ENCODE measurements at places on chromosomes 2 and 18. TPM values are rescaled to one million over a fixed set of nuclear protein-coding genes. Genes with fewer than 3 reads are reported as not detected.

DNA sequence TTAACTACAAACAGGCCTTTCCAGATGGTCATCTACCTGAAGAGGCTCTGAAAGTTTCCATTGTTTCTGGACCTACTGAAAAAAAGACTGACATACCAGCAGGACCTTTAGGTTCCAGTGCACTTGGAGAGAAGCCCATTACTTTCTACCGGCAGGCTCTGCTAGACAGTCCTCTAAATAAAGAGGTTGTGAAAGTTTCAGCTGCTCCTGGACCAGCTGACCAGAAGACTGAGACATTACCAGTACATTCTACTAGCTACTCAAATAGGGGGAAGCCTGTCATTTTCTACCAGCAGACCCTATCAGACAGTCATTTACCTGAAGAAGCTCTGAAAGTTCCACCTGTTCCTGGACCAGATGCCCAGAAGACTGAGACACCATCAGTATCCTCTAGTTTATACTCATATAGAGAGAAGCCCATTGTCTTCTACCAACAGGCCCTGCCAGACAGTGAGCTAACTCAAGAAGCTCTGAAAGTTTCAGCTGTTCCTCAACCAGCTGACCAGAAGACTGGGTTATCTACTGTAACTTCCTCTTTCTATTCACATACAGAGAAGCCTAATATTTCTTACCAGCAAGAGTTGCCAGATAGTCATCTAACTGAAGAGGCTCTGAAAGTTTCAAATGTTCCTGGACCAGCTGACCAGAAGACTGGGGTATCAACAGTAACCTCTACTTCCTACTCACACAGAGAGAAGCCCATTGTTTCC lies 65.8 kb downstream of the ALMS1 start:
- no peaks in the 10 kb centered on the region for H3K4me1 ChIP-seq
- peaks cover 18% of the 10 kb centered on the region for H3K36me3 ChIP-seq
- DNase-seq, result no peak
- H3K27me3 ChIP-seq, result no peaks in the 10 kb centered on the region

GRCh38 chr18:56036741-56037140 lies 448.7 kb upstream of the TCF4 start:
- DNase-seq, result no peak
- H3K27me3 ChIP-seq, result no peaks in the 10 kb centered on the region
- H3K27ac ChIP-seq, result no peak overlapping the region
- no peaks in the 10 kb centered on the region for H3K4me1 ChIP-seq
- no peak overlapping the region for H3K4me3 ChIP-seq

DNA sequence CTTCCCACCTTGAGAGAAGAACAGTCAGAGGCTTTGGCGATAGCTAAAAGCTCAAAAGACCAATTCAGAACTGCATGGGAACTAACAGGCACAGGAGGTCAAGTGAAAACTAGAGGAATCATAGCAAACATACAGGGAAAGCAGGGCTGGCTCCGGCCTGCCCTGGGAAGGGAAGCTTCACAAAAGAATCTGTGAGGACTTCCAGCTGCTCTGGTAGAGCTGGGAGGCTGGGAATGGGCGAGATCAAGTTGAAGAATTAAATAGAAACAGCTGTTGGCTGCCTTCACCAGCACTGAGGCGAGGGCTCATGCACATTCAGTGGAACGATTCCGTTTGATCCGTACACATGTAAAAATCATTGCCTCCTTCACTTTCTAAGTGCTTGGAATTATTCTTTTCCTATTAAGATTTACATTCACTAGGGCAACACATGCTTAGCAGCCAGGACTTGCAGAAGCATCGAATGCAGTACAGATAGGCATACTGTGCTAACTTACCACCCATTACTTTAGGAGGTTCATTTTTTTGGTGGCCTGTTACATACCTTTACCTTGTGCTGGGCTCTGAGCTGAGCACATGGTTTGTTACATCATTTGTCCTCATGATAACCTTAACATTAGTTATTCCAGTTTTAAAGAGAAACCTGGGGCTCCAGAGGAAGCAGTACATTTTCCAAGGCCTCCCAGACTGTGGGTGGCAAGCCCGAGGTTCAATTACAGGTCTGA lies 125.4 kb upstream of the RNF152 start:
- no peaks in the 10 kb centered on the region for H3K27me3 ChIP-seq
- DNase-seq, result no peak
- H3K27ac ChIP-seq, result no peak overlapping the region
- H3K4me1 ChIP-seq, result no peaks in the 10 kb centered on the region
- H3K36me3 ChIP-seq, result no peaks in the 10 kb centered on the region

DNA sequence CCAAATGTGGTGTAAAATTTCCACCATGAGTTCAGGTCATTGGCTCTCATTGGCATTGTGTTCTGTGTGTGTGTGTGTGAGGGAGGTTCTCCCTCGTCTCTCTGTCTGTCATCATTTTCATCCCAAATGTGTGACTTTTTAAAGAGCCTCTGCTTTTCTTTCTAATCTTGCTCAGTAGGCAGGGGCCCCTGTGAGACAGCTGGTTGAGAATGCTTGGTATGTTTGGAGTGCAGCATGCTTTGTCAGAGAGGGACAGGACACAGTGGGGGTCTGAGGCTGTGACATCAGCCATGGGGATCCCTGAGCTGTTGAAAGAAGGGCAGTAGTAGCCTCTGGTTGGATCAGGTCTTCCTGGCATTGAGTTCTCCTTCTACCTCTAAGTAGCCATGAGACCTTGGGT lies 10.6 kb downstream of the PTPRM start:
- DNase-seq, result no peak
- no peaks in the 10 kb centered on the region for H3K4me1 ChIP-seq
- H3K27me3 ChIP-seq, result no peaks in the 10 kb centered on the region
- no peak overlapping the region for H3K4me3 ChIP-seq

DNA sequence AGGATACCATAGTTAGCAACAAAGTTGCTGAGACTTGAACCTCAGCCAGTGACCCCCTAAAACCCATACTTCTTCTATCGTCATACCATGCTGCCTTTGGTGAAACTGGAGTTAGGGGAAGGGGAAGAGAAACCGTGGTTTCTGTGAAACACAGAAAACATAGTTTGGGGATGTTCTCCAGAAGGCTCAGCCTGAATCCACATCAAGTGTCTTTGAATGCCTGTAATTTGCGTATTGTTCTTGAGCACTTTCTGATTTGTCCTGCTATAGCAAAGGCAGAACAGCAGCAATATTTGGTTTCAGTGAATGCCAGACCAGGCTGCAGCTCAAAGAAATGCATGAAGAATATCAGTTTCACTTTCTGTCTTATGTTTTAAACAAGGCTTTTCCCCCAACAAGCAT lies 258.7 kb downstream of the TTC32 start:
- DNase-seq, result no peak
- H3K4me3 ChIP-seq, result no peak overlapping the region
- H3K36me3 ChIP-seq, result no peaks in the 10 kb centered on the region
- H3K4me1 ChIP-seq, result no peaks in the 10 kb centered on the region

Gene KATNAL2
- total RNA-seq, result 0.45 TPM

Gene RBM44
- total RNA-seq, result 2.9 TPM

Gene MFF
- 57.7 TPM for total RNA-seq

Gene SH2D6
- total RNA-seq, result not detected

Gene APLF
- 4.3 TPM for total RNA-seq
